ENCODE measurements at places on chromosomes 5 and 9.

DNA sequence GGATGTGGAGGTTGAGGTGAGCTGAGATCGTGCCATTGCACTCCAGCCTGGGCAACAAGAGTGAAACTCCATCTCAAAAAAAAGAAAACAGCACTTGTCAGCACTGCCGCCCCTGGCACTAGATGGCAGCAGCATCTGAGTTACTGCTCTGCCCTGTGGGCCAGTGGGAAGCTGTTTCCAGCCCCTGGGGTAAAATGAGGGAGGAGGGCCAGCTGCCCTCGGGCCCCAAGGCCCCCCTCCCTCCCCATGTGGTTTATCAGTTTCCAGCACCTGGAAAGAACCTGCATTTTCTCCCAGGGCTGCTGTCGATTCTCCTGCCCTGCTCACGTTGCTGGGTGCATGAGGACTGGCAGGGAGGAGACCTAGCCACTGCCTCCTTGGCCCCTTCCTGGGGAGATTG lies 13.2 kb upstream of the CEL start:
- DNase-seq, result no peak

- no peak for DNase-seq
Observed at GRCh38 chr5:78633700-78634099, 14.9 kb downstream of the LHFPL2 start.

DNA sequence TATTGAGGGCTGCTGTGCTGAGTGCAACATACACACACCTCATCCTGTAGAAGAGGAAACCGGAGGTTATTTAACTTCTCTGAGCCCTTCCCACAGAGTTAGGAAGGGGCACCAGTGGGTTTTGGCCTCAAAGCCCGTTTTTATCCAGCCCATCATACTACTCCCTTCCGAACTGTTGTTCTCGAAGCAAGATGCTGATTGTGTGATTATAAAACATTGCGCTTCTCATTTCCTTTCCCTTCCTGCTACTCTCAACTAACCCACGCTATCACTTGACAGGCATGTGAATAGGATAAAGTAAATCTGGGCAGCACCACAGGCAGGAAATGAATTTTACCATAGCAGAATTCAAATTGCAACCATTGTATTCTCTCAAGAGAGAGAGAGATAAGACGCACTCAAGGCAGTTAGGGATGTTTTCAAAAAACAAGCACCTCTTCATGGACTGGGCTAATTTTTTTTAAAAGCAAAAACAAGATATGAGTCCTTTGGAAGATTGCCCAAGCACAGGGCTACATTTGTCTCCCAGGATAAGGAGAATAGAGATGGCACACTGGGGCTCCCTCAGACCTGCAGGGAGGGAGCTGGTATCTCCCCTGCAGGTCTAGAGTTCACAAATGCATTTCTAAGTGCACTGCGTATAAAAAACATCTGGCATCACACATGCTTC lies 52.6 kb downstream of the GNA14 start:
- peak; percentile 21 for DNase-seq

- no peak for DNase-seq
Observed at GRCh38 chr9:116152941-116153764, 438 bp upstream of the PAPPA start.

GRCh38 chr5:133383580-133383939 lies 228.8 kb downstream of the FSTL4 start:
- no peak for DNase-seq

DNA sequence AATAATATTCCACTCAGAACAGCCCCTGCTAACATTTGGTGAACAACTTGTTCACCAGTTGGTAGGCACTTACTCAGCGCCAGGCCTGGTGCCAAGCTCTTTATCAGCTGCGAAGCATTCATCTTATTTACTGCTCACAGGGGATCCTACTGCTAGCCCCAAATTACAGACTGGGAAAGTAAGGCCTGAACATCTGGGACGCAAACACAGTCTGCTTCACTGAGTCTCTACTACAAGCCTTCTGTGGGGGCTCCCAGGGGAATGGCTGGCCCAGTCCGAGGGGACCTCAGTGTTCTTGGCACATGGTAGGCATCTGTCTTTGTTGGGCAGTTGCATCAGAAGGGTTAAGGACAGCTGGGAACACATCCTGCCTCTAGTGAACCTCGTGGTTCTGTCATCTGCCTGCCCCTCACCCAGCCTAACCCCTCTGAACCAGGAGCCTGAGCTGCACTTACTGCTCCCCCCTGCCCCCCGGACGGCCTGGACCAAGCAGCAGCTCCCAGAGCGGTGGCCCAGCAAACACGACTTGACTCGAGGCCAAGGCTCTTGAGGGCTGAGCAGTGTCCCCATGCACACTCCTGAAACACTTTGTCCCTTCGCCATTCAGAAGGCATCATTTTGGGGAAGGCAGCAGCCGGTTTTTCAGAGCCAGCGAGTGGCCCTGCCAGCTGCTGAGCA lies at the start of gene PHYHD1:
Gene PHYHD1, plus strand, starts transcription at position 602 of the 678 bp plus-strand sequence. CDS start 1,342 bp downstream, outside the sequence.
- DNase-seq, result no peak

- DNase-seq, result no peak
Observed at GRCh38 chr5:94705427-94705826, 87.0 kb downstream of the SLF1 start.

GRCh38 chr5:31754741-31755675 lies 116.1 kb downstream of the PDZD2 start:
- no peak for DNase-seq

GRCh38 chr5:28165096-28165495 lies 1126.7 kb upstream of the CDH9 start:
- DNase-seq, result no peak

- DNase-seq, result peak; percentile 63
Observed at GRCh38 chr5:125484742-125485641, 738.6 kb upstream of the ZNF608 start.

- no peak for DNase-seq
Observed at GRCh38 chr5:166594567-166594966, 1696.9 kb upstream of the WWC1 start.

- DNase-seq, result no peak
Observed at GRCh38 chr9:71073494-71073893, 47.9 kb downstream of the TRPM3 start.

DNA sequence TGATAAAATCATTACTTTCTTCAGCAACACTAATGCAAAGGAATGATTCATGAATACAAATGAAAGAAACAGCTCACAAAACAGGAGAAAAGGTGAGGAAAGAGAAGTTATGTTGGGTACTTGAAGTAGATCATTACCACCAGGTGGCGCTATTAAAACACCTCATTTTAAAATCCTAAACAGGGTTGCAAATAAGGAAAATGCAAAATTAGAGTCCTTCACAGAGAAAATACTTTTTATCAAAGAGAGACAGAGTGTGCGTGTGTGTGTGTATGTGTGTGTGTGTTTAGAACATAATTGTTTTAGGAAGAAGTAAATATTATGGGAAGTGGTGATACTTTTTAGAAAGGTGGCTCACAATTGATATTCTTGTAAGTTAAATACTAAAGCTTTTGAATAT lies 49.5 kb upstream of the CD180 start:
- DNase-seq, result peak; percentile 88

- DNase-seq, result no peak
Observed at GRCh38 chr5:174945853-174946252, 221.5 kb downstream of the MSX2 start.

GRCh38 chr5:175452166-175452565 lies 8.2 kb upstream of the DRD1 start:
- DNase-seq, result peak; percentile 13

DNA sequence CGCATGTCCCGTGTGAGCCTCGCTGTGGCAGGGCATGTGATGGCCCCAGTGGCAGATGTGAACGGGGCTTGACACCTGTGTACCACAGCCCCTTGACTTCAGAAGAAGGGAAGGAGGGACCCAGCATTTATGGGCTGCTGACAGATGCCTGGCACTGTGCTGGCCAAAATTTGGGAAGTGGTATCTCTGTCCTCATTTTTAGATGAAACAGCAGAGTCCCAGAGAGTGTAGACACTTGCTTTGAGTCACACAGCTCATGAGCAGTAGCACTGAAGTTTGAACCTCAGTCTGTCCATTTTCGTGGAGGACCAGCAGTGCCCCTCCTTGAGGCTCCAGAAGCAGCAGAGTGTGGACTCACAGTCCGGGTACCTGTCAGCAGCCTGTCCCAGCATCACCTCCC lies 16.5 kb downstream of the NEK6 start:
- no peak for DNase-seq

DNA sequence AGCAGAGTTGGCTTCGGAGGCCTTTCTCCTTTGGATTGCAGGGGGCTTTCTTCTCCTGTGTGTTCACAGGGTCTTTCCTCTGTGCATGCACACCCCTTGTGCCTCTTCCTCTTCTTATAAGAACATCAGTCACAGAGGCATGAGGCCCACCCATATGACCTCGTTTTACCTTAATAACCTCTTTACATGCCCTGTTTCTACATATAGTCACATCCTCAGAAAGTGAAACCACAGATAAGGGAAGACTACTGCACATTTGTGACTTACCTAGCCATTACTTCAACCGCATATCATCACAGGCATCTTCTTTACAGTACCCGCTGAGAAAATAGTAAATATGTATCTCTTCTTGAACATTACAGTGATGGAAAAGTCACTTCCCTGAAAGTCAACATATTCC lies 204.9 kb upstream of the TARS1 start:
- no peak for DNase-seq

DNA sequence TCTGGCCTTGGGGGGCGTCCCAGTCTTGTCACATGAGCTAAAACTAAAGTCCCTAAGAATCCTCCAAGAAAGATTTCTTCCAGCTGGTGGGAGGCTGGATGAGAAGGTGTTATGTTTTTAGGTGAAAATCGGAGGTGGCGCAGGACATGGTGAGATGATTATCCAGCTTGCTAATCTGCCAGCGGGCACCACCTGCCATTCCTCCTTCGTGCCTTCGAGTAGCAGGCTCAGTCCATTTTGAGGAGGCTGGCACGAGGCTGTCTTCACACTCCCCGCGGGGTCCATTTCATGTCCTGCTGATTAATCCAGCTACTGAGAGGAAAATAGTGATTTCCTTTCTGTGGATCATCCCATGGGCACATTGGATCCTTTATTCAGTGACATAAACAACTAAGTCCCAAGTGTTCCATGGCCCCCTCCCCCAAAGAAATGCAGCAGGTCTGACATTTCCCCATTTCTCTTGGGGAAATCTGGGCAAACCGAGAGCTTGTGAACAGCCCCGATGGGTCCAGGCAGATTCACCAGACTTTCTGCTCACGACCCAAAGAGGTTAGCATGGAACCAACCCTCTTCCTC lies 38.2 kb upstream of the EXOC3 start:
- DNase-seq, result no peak

- no peak for DNase-seq
Observed at GRCh38 chr5:161406880-161407279, 139.6 kb downstream of the GABRB2 start.

DNA sequence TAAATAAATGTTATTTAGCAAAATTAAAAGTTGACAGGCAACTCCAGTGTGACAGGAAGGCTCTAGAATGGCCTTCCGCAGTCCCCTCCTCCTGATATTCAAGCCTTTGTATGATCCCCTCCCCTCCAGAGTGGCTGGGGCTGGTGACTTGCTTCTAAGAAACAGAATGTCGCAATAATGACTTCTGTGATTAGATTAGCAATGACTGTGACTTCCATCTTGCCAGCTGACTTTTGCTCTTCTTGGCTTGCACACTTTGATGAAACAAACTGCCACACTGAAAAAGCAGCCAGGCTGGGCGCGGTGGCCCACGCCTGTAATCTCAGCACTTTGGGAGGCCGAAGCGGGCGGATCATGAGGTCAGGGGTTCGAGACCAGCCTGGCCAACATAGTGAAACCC lies 106.5 kb upstream of the LARP1 start:
- DNase-seq, result no peak

DNA sequence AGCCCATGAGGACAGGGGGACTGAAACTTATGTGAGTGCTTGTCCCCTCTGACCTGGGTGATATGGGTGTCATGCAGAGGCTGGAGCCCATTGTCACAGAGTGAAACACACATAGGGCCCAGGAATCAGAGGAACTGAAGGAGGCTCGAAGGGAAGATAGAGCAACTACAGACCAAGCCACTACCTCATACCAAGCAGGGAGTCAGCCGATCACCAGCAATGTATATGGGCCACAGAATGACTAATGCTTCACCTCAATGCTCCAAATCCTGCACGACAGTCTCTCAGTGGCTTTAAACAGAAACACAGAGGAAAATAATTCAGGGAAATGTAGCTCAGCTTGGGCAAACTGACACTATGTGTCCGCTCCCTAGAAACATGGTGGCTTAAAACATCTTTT lies 8.9 kb upstream of the FBXW11 start:
- no peak for DNase-seq

All from NCI-H1417 (cell line).